ENCODE measurements at places on chromosomes 11 and 22. TPM values are rescaled to one million over a fixed set of nuclear protein-coding genes. Genes with fewer than 3 reads are reported as not detected.

The MGAT3 gene
- total RNA-seq = not detected

The MMP11 gene
- 8.8 TPM for total RNA-seq

GRCh38 chr11:3920148-3920852 is 64.8 kb downstream of the STIM1 start:
- DNase-seq = peak; percentile 91

DNA sequence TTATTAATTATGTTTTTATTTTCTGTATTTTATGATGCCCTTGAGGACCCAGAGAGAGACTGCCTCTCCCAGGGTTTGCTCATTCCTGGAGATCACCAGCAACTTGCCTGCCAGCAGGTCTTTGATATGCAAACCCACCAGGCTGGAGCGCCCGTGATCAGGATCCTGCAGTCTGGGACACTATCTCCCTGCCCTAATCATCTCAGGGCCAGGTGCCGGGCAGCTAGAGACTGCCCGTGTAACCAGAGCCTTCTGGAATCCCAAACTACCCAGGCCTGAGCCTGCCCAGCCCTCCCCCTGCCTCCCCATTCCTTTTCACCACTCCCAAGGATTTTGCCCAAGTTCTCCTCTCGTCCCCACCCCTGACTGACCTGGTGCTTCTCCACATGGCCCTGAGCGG is 52.2 kb upstream of the B3GAT1 start:
- no peak for DNase-seq

GRCh38 chr22:27245056-27245455 is 556.5 kb downstream of the MN1 start:
- no peak for DNase-seq

The HTATIP2 gene
- total RNA-seq = 77.6 TPM

- DNase-seq = no peak
Observed at GRCh38 chr22:17795661-17796548, 21.6 kb upstream of the BID start.

DNA sequence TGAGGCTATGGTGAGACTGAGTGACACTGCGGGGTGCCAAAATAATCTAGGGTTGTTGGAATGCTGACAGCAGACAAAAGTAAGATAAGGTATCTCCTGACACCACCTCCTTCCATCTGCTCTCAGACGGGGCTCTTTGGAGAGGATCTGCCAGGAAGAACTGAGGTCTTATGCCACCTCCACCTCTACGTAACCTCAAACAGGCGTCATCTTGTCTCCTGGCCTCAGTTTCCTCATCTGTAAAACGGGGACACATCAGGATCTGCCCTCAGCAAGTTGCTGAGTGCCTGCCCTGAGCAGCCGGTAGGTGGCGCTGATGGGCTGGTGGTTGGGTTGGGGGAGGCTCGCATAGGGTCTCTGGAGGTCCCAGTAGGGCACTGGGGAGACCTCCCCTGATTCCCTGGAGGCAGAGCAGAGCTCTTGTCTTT is 1.7 kb upstream of the MYEOV start:
- no peak for DNase-seq

The FGF4 gene
- total RNA-seq = not detected

GRCh38 chr22:44047891-44048301 is 23.8 kb downstream of the PARVB start:
- no peak for DNase-seq

- DNase-seq = no peak
Observed at GRCh38 chr11:92857407-92857806, 112.0 kb upstream of the MTNR1B start.

GRCh38 chr11:2464451-2465165 is 19.8 kb downstream of the KCNQ1 start:
- no peak for DNase-seq

The RASD2 gene
- under 0.01 TPM for total RNA-seq

The ZNF280B gene
- total RNA-seq = 0.33 TPM

The RAC2 gene
- total RNA-seq = 2.1 TPM

- DNase-seq = no peak
Observed at GRCh38 chr11:134050541-134051383, 18.1 kb upstream of the JAM3 start.

The MISFA gene
- 0.51 TPM for total RNA-seq

DNA sequence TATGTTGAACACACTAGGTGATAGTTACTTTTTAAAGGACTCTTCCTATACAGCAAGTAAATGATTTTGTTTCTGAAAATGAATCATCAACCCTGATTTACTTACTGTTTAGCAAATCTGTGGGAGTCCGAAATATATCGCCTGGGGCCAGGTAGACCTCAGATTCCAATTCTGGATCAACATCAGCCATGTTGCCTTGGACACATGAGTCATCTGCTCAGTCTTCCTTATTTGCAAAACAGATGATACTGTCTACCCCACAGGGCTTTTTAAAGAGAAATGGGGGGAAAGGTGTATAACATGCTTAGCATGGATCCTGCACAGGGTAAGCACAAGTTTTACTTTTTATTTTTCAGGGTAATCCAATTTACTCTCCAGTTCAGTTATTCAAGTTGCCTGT is 324.2 kb downstream of the TENM4 start:
- no peak for DNase-seq

GRCh38 chr11:62856333-62856895 is 17.0 kb upstream of the WDR74 start:
- DNase-seq = no peak

DNA sequence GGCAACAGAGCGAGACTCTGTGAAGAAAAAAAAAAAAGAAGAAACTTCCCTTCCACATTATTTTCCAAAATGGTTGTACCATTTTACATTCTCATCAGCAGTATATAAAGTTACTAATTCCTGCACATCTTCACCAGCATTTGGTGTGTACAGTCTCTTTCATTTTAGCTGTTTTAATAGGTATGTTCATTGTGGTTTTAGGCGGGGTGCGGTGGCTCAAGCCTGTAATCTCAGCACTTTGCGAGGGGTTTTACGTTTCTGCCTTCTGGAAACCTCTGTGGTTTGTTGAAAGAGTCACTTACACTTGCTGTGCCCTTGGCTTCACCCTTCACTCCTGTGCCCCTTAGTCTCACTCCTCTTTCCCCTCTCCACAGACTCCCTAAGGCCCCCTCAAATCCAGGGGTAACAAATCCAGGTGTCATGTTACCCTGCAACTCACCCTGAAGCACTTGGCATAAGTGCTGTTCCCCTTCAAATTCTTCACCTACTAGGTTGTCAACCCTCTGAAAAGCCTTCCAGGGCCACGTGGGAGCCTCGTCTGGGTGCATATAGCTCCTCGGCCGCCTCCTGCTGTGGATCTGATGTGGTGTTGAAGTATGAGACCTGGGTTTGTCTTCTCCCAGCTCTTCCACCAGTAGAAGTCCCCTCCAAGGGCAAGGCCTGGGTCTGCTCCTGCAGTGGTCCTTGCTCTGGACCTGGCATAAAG is 20.8 kb downstream of the TOB2 start:
- DNase-seq = no peak

GRCh38 chr11:32113200-32113919 is 22.5 kb downstream of the RCN1 start:
- peak; percentile 93 for DNase-seq

- DNase-seq = no peak
Observed at GRCh38 chr11:91819777-91820176, 404.8 kb upstream of the FAT3 start.

DNA sequence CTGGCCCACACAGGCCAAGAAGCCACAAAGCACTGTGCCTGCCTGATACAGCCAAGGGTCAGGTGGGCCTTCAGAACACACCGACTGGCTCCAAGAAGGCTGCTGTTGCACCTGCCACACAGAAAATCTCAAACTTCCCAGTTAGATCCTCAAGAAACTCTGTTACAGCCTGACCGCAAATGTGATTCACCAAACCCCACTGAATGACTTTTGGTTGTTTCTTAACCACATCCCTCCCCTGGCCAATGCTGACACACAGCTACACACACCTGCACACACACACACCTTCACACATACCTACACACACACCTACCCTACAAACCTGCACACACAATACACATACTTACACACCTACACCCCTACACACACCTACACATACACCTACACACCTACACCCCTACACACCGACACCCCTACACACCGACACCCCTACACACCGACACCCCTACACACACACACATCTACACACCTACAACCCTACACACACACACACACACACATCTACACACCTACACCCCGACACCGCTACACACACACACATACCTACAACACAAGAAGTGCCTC is 31.5 kb downstream of the CDKN1C start:
- DNase-seq = no peak

DNA sequence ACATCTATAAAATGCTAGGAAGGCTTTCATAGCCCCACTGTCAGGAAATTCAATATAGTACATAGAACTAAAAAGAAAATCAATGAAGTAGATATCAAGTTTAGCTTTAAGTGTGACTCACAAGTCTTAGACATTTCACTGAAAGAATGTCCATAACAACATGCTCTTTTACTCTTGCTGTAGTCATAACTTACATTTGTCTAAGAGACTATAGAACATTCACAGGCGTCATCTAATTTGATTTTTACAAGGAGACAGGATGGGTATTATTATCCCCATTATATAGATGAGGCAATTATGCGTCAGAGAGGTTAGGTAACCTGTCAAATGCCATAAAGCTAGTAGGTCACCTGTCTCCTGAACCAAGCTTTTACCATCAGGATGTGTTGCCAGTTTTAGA is 36.9 kb downstream of the BDNF start:
- DNase-seq = peak; percentile 21

GRCh38 chr11:34642873-34643272 is 22.0 kb downstream of the EHF start:
- DNase-seq = no peak

The DCDC1 gene
- 0.17 TPM for total RNA-seq

The MICALL1 gene
- total RNA-seq = 17.2 TPM

- DNase-seq = peak; percentile 75
Observed at GRCh38 chr22:26768952-26769351, 111.6 kb downstream of the MIAT start.

The SPI1 gene
- not detected for total RNA-seq

GRCh38 chr11:975827-976226 is 50.2 kb downstream of the AP2A2 start:
- DNase-seq = peak; percentile 57
